ENCODE measurements at places on chromosomes 1 and 21.

GRCh38 chr1:35640380-35641232 lies 720 bp downstream of the PSMB2 start:
- DNase-seq: no peak

GRCh38 chr1:87404296-87404695 lies 75.6 kb downstream of the LMO4 start:
- DNase-seq: no peak

DNA sequence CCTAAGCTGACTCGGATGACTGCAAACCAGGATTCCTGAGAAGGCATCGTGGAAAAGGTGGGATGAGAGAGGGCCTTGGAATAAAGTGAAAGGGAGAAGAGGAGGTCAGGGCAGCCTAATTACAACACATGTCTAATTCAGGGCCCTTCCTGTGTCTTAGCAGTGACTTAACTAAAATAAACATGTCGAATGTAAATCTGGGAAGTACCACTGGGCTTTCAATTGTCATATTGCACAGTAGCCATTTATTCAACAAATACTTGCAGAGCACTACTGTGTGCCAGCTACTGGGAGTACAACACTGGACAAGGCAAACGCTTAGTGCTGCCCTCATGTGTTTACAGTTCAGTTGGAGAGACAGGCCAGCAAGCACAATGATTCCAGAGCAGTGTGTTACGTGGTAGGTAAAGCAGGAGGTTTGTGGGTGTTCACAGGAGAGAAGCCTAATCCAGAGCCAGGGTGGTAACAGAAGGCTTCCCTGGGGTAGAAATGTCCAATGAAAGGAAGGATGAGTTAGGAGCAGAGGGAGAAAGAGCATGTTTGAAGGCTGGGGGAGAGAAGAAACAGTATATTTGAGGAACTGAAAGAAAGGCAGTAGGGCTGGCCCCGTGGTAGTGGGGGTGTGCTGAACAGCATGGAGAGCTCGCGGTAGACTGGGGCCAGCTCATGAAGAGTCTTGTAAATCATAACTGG lies 38.0 kb upstream of the RASAL2 start:
- DNase-seq: no peak

- no peak for DNase-seq
These were observed 801 bp downstream of the EPRS1 start for GRCh38 chr1:220045356-220046051.

GRCh38 chr1:207097871-207098324 lies 6.1 kb upstream of the C4BPA start:
- DNase-seq: no peak

DNA sequence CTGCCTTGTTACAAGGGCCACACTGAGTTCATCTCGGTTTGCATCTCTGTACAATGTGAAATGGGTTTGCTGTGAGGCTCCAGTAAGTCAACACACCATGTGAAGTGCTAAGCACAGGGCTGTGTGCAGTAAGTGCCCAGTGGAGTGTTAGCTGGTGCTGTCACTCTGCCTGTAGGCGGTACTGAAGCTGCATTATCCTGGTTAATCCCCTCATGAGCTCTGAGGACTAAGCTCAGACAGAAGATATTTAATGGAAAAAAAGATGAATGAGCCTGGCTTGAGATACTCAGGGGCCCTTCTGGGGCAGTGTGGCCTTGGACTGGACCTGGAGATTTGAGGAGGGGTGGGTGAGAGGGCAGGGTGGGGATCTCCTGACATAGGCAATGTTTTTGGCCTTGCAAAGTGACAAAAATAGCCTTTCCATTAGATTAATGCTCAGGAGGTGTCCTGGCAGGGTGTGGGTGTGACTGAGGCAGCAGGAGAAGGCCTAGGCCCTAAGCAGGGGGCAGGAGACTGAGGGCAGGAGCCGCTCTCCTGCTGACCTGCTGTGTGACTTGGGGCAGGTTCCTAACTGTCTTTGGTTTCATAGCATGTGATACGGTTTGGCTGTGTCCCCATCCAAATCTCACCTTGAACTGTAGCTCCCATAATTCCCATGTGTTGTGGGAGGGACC lies 570.5 kb downstream of the PTPRU start:
- DNase-seq: no peak

DNA sequence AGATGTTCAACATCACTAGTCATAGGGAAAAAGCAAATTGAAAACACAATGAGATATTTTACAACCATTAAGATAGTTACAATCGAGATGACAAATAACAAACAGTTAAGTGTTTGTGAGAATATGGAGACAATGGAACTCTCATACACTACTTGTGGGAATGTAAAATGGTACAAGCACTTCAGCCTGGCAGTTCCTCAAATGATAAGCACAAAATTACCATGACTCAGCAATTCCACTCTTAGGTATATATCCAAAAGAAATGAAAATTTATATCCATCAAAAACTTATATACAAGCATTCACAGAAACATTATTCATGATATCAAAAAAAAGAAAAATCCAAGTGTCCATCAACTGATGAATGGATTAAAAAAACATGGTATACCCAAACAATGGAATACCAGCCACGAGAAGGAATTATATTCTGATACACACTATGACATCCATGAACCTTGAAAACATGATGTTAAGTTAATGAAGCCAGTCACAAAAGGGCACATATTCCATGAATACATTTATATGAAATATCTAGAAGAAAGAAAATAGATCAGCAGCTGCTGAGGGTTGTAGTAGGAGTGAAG lies 76.4 kb downstream of the EVI5 start:
- DNase-seq: no peak

GRCh38 chr1:172470149-172470548 lies 26.3 kb upstream of the PIGC start:
- DNase-seq: no peak

GRCh38 chr1:193909406-193910082 lies 723.1 kb upstream of the B3GALT2 start:
- DNase-seq: no peak
